ENCODE measurements at places on chromosomes 11 and 22.

- H3K4me1 ChIP-seq, result no peaks in the 10 kb centered on the region
- H3K27ac ChIP-seq, result peak overlapping the region; percentile 95
- DNase-seq, result peak; percentile 42
- H3K36me3 ChIP-seq, result no peaks in the 10 kb centered on the region
These were observed 462 bp downstream of the UBE2L6 start for GRCh38 chr11:57566905-57567514.

- peak overlapping the region; percentile 67 for H3K27ac ChIP-seq
- H3K4me1 ChIP-seq, result peaks cover 30% of the 10 kb centered on the region
- H3K4me3 ChIP-seq, result no peak overlapping the region
- no peak for DNase-seq
- peaks cover 54% of the 10 kb centered on the region for H3K36me3 ChIP-seq
- H3K27me3 ChIP-seq, result no peaks in the 10 kb centered on the region
These were observed 29.5 kb downstream of the ACO2 start for GRCh38 chr22:41498303-41498835.

GRCh38 chr11:94635072-94635471 is 67.9 kb downstream of the PIWIL4 start:
- DNase-seq, result no peak
- no peaks in the 10 kb centered on the region for H3K27me3 ChIP-seq
- H3K4me3 ChIP-seq, result no peak overlapping the region

DNA sequence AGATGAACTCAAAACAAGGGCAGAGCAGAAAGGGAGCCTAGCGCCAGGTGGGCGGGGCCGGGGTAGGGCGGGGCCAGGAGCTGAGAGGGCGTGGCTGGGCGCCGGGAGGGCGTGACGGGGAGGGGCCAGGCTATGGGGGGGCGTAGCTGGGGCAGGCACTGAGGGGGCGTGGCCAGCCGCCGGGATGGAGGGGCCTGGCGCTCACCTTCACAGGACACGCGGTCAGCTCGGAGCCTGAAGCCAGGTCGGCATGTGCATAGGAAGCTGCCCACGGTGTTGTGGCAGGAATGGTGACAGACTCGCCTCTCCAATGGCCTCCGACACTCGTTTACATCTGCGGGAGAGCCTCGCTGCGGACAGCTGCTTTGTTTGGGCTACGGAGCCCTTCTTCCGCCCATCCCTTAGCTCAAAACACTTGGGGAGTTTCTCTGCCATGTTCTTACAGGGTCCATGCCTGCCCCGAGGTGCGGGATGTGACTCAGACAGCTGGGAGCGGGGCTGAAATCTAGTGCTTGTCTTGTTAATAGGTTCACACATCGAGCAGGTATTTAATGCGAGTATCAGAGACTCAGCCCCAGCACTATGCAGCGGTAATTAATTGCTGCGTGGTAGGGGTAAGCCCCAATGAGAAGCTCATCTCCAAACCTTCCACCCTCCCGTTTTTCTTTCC is 13.4 kb downstream of the VWCE start:
- no peaks in the 10 kb centered on the region for H3K27me3 ChIP-seq
- no peak overlapping the region for H3K27ac ChIP-seq
- no peaks in the 10 kb centered on the region for H3K36me3 ChIP-seq
- H3K4me1 ChIP-seq, result no peaks in the 10 kb centered on the region
- no peak for DNase-seq

DNA sequence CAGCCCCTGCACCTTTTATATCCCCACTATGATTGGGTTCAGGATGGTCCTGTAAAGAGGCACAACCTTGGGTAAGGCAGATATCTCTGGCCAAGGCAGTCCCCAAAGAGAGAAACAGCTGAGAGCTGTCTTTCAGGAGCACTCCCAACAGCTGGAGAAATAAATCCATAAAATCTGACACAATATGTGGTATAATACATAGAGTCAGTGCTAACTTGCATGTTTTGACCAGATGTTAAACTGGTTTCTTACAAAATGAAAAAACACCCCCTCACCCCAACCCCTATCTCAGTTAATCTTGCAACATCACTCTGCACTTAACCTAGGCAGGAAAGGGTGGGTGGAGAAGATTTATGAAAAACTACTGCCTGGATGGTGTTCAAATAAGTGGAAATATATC is 44.0 kb upstream of the C11orf87 start:
- H3K4me3 ChIP-seq, result no peak overlapping the region
- DNase-seq, result no peak
- H3K4me1 ChIP-seq, result no peaks in the 10 kb centered on the region
- H3K27me3 ChIP-seq, result no peaks in the 10 kb centered on the region

Data from Peyer's patch (tissue), 4 donors.